ENCODE measurements at places on chromosomes 12 and 14. TPM values are rescaled to one million over a fixed set of nuclear protein-coding genes. Genes with fewer than 3 reads are reported as not detected.

The SSPN gene
- total RNA-seq: 2.5 TPM

The TRIAP1 gene
- total RNA-seq: 75.3 TPM

The ACSM4 gene
- not detected for total RNA-seq

The TMPRSS12 gene
- total RNA-seq: not detected

The PABPN1 gene
- 295 TPM for total RNA-seq

The NR1H4 gene
- total RNA-seq: not detected

DNA sequence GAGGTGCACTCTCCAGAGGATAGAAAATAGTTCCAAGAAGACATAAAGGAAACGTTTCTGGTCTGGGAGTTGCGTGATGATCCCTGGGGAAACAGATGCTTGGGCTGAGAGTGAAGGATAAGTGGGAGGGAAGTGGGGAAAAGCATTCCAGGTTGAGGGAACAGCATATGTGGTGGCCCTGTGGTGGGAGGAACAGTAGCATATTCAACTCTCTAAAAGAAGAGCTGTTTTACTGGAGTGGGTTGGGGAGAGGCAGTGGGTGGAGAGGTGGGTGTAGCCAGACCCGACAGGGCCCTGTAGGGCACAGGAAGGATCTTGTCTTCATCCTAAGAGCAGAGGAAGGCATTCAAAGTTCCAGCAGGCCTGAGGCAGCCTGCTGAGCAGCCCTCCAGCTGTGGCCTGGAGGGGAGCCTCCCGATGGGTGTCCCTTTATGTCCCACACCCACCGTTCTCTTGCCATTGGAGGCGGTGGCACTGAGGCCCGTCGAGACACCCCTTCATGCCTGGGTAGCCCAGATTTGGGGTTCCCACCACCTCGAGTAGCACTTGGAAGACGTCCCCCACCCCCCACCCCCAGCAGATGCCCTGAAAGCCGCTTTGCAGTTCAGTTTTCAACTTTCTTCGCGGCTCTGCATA, 310.5 kb upstream of the FKBP4 start:
- no peak overlapping the region for H3K27ac ChIP-seq
- no peak for DNase-seq
- H3K4me1 ChIP-seq: no peaks in the 10 kb centered on the region
- H3K27me3 ChIP-seq: no peaks in the 10 kb centered on the region
- H3K36me3 ChIP-seq: no peaks in the 10 kb centered on the region
- no peak overlapping the region for H3K4me3 ChIP-seq

DNA sequence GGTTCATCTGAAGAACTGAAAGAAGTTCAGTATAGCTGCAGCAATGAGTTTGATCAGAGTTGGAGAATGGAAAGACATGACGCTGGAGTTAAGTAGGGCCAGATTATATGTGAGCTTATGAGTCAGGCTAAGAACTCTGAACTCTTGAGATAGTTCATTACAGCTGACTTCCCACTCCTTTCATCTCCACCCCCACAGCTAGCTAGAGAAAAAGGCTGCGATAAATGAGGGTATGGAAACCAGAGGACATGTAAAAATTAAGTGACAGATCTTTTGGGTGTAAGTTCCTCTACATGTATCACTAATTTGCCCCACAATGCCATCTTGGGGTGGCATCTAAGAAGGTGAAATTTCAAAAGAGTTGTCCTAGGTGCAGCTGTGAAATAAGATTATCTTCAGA, 28.6 kb downstream of the PYM1 start:
- no peak for DNase-seq
- peak overlapping the region; percentile 5 for H3K27ac ChIP-seq
- no peaks in the 10 kb centered on the region for H3K4me1 ChIP-seq
- no peaks in the 10 kb centered on the region for H3K27me3 ChIP-seq

DNA sequence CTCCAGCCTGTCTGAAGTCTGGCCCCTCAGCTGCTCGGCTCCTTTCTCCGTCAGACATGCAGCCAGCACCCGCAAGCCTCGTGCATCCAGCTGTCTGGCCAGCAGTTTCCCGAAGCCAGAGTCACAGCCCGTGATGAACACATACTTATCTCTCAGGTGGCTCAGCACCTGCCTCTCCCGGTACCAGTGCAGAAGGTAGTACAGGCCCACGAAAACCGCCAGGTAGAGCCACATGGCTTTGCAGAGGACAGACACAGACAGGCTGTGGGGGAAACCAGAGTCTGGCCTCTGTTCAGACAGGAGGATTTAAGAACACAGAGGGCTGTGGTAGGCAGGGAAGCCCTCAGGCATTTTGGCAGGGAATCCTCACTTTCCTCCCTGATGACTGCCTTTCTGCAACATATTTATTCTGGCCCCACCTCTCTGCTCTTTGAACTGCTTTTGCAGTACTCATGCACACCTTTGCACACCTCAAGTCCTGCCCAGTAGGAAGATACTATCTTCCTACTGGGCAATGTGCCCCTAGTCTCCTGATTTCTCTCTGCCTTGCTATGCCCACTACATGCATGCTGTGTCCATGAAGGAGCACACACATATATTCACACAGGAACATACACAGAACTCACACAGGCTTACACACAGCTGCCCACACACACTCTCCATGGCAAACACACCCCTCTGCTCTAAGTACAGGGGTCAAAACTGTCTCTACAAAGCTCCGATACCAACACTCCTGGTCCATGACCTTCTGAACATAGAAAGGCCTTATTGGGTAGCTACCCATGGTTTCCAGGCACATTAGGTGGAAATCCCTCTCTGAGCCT, at the start of gene RDH16:
TSS of gene RDH16 (minus strand) at position 380 of the 824 bp plus-strand sequence. CDS start at position 234, 146 bp downstream.
- H3K4me3 ChIP-seq: no peak within 1 kb of the TSS
- H3K4me1 ChIP-seq: no peaks in the 10 kb centered on the region
- DNase-seq: no peak
- peaks cover 15% of the 10 kb centered on the region for H3K36me3 ChIP-seq
- peaks cover 50% of the 10 kb centered on the region for H3K27me3 ChIP-seq

DNA sequence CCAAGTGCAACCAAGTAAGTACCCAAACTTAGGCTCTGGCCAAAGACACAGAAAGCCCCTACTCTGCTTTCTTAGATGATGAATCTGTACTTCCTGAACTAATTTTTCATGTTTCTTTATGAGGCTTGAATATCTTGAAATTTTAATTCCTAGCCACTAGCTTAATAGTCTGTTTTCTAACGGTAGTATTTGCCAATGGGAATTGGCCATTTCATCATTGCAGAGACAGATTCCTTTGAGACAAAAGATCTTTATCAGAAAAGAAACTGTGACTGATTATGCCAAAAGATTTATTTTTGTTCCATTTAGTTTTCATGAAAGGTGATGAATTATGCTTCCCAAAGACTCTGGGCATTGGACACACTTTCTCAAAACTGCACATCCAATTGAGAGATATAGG, 48.7 kb downstream of the DAD1 start:
- H3K4me3 ChIP-seq: no peak overlapping the region
- no peak for DNase-seq
- no peak overlapping the region for H3K27ac ChIP-seq
- peaks cover 4% of the 10 kb centered on the region for H3K4me1 ChIP-seq

- H3K27me3 ChIP-seq: no peaks in the 10 kb centered on the region
- H3K4me1 ChIP-seq: peaks cover 44% of the 10 kb centered on the region
- H3K27ac ChIP-seq: no peak overlapping the region
Measured at GRCh38 chr12:96402061-96402460, 1.8 kb upstream of the CDK17 start.

DNA sequence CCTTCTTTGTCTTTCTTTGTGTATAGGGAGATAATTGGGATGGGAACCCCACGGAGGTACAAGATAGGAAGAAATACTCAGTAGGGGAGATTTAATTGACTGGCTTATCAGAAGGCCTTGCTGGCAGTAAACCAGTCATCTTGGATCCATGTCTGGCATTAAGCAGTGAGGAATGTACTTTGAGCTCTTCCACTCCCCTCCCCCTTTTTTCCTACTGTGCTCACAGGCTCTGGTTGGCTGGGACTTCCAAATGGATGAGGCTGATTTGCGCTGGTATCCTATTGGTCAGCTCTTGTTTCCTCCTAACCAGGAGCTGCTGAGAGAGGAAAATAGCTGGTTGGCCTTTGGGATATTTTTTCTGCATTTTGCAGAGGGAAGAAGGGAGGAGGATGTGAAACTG, 24.7 kb downstream of the NGDN start:
- no peaks in the 10 kb centered on the region for H3K36me3 ChIP-seq
- no peaks in the 10 kb centered on the region for H3K27me3 ChIP-seq
- H3K4me1 ChIP-seq: peaks cover 30% of the 10 kb centered on the region
- DNase-seq: peak; percentile 44
- H3K27ac ChIP-seq: peak overlapping the region; percentile 95

GRCh38 chr12:129296671-129297070, 443.4 kb downstream of the GLT1D1 start:
- no peak overlapping the region for H3K27ac ChIP-seq
- H3K4me1 ChIP-seq: no peaks in the 10 kb centered on the region
- DNase-seq: no peak
- peaks cover 73% of the 10 kb centered on the region for H3K36me3 ChIP-seq
- no peak overlapping the region for H3K4me3 ChIP-seq

- H3K4me1 ChIP-seq: peaks cover 47% of the 10 kb centered on the region
- DNase-seq: no peak
- H3K36me3 ChIP-seq: no peaks in the 10 kb centered on the region
Measured at GRCh38 chr14:104795781-104796686, 486 bp upstream of the AKT1 start.

DNA sequence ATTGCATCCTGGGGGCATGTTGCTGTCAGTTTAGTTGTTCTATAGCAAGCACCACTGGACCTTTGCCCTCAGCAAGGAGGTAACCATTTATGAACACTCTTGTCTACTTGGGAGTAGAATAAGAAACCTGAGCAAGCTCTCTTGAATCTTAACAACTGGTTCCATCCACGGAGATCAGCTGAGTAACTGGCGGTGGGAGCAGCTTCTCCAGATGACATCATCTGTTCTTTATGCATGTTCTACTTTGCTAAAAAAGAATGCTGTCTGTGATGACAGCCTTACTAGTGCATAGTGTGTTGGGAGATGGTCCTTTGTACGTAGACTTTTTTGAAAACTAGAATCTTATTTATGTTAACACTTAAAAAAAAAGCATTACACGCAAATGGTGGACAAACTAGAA, 17.7 kb downstream of the SLC4A8 start:
- DNase-seq: no peak
- H3K27me3 ChIP-seq: no peaks in the 10 kb centered on the region
- H3K27ac ChIP-seq: no peak overlapping the region
- no peaks in the 10 kb centered on the region for H3K36me3 ChIP-seq
- no peak overlapping the region for H3K4me3 ChIP-seq
- H3K4me1 ChIP-seq: peaks cover 4% of the 10 kb centered on the region

DNA sequence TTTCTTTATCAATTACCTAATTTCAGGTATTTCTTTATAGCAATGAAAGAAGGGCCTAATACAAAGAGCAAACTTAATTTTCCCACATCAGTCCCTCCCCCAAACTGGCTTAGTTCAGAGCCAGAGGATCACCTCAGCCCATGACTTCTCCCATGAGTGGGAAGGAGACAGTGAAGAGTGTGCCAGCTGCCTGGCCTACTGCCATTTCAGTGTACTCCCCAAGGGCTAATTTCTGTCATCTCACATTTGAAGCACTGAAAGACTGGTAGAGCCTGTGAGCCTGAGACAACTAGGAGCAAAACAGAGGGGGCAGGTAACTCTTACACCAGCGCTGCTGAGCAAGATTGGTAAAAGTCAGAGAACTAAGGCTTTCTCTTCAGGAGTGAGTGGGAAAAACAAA, 29.1 kb upstream of the ADAM20 start:
- no peak overlapping the region for H3K27ac ChIP-seq
- peaks cover 55% of the 10 kb centered on the region for H3K36me3 ChIP-seq
- H3K4me3 ChIP-seq: no peak overlapping the region
- DNase-seq: no peak

- peak overlapping the region; percentile 15 for H3K27ac ChIP-seq
- peak overlapping the region; percentile 30 for H3K4me3 ChIP-seq
- peaks cover 12% of the 10 kb centered on the region for H3K27me3 ChIP-seq
- no peaks in the 10 kb centered on the region for H3K36me3 ChIP-seq
- H3K4me1 ChIP-seq: peaks cover 41% of the 10 kb centered on the region
Measured at GRCh38 chr12:54164387-54165145, 24.2 kb downstream of the SMUG1 start.

DNA sequence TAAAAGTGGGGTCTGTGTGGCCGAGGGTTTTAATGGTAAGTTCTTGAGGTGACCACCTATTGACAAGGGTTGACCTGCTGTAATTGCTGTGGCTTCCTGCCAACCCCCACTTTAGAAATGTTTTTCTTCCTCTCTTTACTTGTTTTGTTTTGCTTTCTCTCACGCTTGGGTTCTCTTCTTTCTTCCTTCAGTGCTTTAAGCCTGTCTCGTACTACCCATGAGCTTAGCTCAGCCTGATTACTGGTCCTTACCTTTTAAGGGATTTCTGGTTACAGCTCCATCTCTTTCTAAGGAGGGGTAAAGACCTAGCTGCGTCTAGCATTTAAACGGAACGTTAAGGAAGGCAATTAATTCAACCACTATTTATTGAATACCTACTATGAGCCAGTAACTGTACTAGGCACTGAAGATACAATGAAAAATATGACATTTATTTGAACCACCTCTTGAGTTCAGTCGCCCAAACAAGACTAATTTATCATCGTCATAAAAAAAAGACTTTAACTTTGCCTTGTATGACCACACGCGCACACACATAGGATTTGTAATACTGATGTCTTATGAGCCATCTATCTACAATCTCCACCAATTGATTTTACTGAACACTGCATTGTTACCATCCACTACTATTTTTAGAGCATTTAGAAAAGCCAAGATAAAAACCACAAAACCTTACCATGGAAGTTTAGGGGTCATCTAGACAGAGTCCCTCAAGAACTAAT, 888 bp upstream of the PPP1R12A start:
- peak overlapping the region; percentile 92 for H3K4me3 ChIP-seq
- H3K36me3 ChIP-seq: no peaks in the 10 kb centered on the region
- H3K27me3 ChIP-seq: no peaks in the 10 kb centered on the region
- DNase-seq: no peak

- H3K36me3 ChIP-seq: peaks cover under 1% of the 10 kb centered on the region
- H3K4me3 ChIP-seq: no peak overlapping the region
Measured at GRCh38 chr12:54956322-54956721, 28.2 kb downstream of the TESPA1 start.

- H3K4me1 ChIP-seq: peaks cover 25% of the 10 kb centered on the region
- H3K4me3 ChIP-seq: no peak overlapping the region
- no peak for DNase-seq
- H3K27me3 ChIP-seq: no peaks in the 10 kb centered on the region
- no peaks in the 10 kb centered on the region for H3K36me3 ChIP-seq
- no peak overlapping the region for H3K27ac ChIP-seq
Measured at GRCh38 chr14:82398256-82398655, 864.6 kb upstream of the SEL1L start.

GRCh38 chr14:59465316-59466135, at the start of gene GPR135:
Gene GPR135 (minus strand): TSS chr14:59465380. CDS start chr14:59465226, 154 bp downstream.
- peak within 1 kb of the TSS; percentile 83 for H3K4me3 ChIP-seq

GRCh38 chr12:115341442-115341841, 657.5 kb upstream of the TBX3 start:
- no peak overlapping the region for H3K27ac ChIP-seq
- 0 out of 2 replicates have a peak, but pooled peaks cover 3% of the 10 kb centered on the region for H3K27me3 ChIP-seq
- H3K4me3 ChIP-seq: no peak overlapping the region
- peaks cover 10% of the 10 kb centered on the region for H3K36me3 ChIP-seq
- H3K4me1 ChIP-seq: peaks cover 22% of the 10 kb centered on the region
